Mammary epithelial cell (primary cell): ENCODE measurements at places on chromosomes 12 and 14. TPM values are rescaled to one million over a fixed set of nuclear protein-coding genes. Genes with fewer than 3 reads are reported as not detected.

HHIPL1 gene
- 0.83 TPM for total RNA-seq

MUCL1 gene
- total RNA-seq, result not detected in 2 replicates

TMEM52B gene
- total RNA-seq, result not detected in 2 replicates

CAMKK2 gene
- total RNA-seq, result 26.0 and 29.5 TPM in 2 replicates

SLC41A2 gene
- 8.3 and 11.9 TPM in 2 replicates for total RNA-seq

TUNAR gene
- not detected for total RNA-seq

ANO2 gene
- 0.35 TPM in 1 of 2 replicates, not detected in the other for total RNA-seq

DPF3 gene
- 1.8 TPM for total RNA-seq

ZNF410 gene
- 58.3 and 80.0 TPM in 2 replicates for total RNA-seq

CLEC2B gene
- 0.42 TPM in 1 of 2 replicates, not detected in the other for total RNA-seq

FIGNL2 gene
- not detected in 2 replicates for total RNA-seq

LMO3 gene
- total RNA-seq, result not detected

HELB gene
- 5.0 TPM for total RNA-seq

GLT8D2 gene
- 20.0 TPM for total RNA-seq

FAM234B gene
- 6.7 and 8.3 TPM in 2 replicates for total RNA-seq

USP44 gene
- total RNA-seq, result 0.48 TPM in 1 of 2 replicates, not detected in the other

ZDHHC22 gene
- not detected in 2 replicates for total RNA-seq

NKX2-1 gene
- not detected in 2 replicates for total RNA-seq

TPPP2 gene
- total RNA-seq, result not detected

KCNK13 gene
- total RNA-seq, result not detected

PMCH gene
- total RNA-seq, result not detected in 2 replicates

IQSEC3 gene
- total RNA-seq, result not detected in 2 replicates

MRPS35 gene
- 36.9 and 51.6 TPM in 2 replicates for total RNA-seq

PRH2 gene
- total RNA-seq, result not detected

AQP2 gene
- total RNA-seq, result not detected

PPP1R1A gene
- total RNA-seq, result not detected

MANSC4 gene
- not detected in 2 replicates for total RNA-seq

LALBA gene
- total RNA-seq, result not detected

GPR65 gene
- total RNA-seq, result not detected in 2 replicates

MIP gene
- total RNA-seq, result 0.17 TPM

KRT5 gene
- 6,736 and 9,297 TPM in 2 replicates for total RNA-seq

SDS gene
- not detected for total RNA-seq

PTCSC3 gene
- not detected for total RNA-seq

TRAFD1 gene
- 20.0 and 22.5 TPM in 2 replicates for total RNA-seq

IRAK3 gene
- 0.37 and 0.42 TPM in 2 replicates for total RNA-seq

SLC5A8 gene
- total RNA-seq, result not detected

KCNA5 gene
- total RNA-seq, result not detected in 2 replicates

CEBPE gene
- total RNA-seq, result not detected in 2 replicates

CBLN3 gene
- total RNA-seq, result 2.8 and 3.1 TPM in 2 replicates

SLC10A1 gene
- total RNA-seq, result not detected in 2 replicates

RNASE4 gene
- total RNA-seq, result 1.7 and 2.7 TPM in 2 replicates

SLC25A47 gene
- total RNA-seq, result not detected in 2 replicates

TTC7B gene
- 15.2 TPM for total RNA-seq

TAMALIN gene
- not detected in 2 replicates for total RNA-seq

PTPN21 gene
- 18.1 and 22.8 TPM in 2 replicates for total RNA-seq

KCNJ8 gene
- total RNA-seq, result not detected
